ENCODE measurements at places on chromosomes 13 and 19.
A peak's percentile ranks its signal among the peaks of the same experiment; 100 is the strongest.

DNA sequence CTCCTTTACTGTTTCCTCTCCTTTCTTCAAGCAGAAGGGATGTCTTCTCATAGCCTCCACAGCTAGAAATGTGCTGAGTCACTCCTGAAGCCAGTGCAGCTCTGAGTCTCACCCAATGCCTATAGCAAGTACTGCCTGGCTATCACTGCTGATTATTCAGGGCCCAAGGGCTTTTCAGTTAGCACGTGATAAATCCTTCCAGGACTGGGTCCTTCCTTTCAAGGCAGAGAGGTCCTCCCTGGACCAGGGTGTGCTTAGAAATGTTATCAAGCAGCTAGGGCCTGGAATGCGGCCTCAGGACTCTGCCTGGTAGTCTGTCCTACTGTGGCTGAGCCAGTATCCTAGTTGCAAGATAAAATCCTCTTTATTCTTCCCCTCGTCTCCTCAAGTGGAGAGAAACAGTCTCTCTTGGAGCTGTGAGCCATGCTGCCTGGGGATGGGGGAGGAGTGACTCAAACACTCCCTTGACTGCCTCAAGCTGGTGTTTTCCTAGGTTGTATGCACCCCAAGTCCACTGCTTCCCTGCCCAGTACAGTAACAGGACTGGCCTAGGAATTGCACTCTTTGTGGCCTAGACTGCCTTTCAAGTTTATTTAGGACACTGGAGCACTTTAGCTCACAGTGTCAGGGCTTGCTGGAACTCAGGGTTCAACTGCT is 198.7 kb upstream of the SERP2 start:
- peak; percentile 12 for DNase-seq

GRCh38 chr13:100273552-100273951 is 184.7 kb downstream of the PCCA start:
- DNase-seq, result no peak

GRCh38 chr13:86992251-86992650 is 678.9 kb upstream of the SLITRK5 start:
- no peak for DNase-seq

DNA sequence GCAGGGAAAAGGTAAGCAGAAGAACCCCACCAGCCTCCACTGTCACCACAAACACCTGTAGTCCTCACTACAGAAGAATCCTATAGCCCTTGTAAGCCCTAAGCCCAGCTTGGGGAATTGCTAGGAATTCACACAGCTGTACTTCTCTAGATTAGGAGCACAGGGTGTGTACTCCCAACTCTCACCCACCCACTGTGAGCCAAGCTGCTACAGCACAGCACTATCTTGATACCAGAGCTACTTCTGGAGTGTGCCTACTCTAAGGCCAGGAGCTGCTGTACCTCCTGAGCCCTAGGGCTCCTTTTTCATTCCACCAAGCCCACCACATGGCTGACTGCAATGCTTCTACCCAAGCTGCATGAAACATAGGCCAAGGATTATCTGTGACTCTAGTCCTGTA is 122.3 kb upstream of the WASF3 start:
- DNase-seq, result no peak

- no peak for DNase-seq
Measured at GRCh38 chr13:44334751-44335150, 38.9 kb upstream of the SERP2 start.

GRCh38 chr19:54047616-54048015 is 16.1 kb downstream of the VSTM1 start:
- peak; percentile 2 for DNase-seq

DNA sequence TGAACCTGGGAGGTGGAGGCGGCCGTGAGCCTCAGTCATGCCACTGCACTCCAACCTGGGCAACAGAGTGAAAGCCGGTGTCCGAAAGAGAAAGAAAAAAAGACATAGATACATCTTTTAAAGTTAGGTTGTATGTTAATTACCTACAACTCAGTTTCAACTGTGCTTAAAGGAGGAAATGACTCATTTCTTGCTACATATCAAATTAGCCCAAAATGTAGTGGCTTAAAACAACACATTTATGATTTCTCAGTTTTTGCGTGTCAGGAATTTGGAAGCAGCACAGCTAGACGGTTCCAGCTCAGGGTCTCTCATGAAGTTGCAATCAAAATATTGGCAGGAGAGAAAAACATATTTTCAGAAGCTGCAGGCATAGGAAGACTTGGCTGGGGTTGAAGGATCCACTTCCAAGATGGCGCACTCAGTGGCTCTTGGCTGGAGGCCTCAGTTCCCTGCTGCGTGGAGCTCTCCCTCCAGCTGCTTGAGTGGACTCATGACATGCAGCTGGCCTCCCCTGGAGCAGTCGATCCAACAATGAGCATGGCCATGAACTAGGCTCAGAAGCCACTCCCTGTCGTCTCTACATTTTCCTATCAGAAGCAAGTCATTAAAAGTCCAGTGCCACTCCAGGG is 7.1 kb downstream of the LDLR start:
- peak; percentile 8 for DNase-seq

DNA sequence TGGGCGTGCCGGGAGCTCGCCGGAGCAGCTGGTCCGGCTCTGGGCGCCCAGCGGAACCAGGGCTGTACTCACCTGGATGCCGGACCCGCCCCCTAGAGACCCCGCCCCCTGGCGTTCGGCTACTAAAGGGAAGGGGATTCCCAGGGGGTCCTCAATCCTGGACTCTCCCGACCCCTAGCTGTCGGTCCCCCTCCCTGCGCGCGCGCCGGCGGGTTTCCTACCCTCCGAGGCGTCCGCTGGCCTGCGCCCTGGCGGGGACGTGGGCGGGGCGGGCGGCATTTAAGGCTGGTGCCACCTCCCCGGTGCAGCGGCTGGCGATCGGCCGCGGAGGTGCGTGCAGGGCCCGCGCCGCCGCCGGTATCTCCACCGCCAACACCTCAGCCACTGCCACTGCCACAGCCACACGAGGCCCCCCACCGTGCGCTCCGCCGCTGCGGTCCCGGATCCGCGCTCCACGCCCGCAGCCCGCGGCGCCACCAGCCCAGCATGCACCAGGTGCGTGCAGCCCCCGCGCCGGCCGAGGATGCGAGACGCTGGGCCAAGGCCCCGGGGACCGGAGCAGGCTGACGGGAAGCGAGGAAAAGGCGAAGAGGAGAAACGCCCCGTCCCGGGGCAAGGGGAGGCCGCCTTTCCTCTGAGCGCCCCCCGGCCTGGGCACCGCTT is at the start of gene ATP12A:
ATP12A (plus strand) TSS at position 151 of the 663 bp plus-strand sequence; CDS start at position 487, 336 bp downstream.
- no peak for DNase-seq

DNA sequence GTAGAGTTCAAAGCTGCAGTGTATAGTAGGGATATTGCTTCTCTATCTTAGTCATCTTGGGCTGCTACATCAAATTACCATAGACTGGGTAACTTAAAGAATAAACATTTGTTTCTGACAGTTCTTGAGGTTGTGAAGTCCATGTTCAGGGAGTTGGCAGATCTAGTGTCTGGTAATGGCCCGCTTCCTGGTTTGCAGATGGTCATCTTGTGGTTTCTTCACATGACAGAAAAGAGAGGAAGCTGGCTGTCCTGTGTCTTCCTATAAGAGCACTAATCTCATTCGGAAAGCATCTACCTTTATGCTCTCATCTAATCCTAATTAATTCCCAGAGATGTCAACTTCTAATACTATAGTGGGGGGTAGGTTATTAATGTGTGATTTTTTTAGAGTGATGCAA is 6.2 kb downstream of the ZNF763 start:
- DNase-seq, result no peak

DNA sequence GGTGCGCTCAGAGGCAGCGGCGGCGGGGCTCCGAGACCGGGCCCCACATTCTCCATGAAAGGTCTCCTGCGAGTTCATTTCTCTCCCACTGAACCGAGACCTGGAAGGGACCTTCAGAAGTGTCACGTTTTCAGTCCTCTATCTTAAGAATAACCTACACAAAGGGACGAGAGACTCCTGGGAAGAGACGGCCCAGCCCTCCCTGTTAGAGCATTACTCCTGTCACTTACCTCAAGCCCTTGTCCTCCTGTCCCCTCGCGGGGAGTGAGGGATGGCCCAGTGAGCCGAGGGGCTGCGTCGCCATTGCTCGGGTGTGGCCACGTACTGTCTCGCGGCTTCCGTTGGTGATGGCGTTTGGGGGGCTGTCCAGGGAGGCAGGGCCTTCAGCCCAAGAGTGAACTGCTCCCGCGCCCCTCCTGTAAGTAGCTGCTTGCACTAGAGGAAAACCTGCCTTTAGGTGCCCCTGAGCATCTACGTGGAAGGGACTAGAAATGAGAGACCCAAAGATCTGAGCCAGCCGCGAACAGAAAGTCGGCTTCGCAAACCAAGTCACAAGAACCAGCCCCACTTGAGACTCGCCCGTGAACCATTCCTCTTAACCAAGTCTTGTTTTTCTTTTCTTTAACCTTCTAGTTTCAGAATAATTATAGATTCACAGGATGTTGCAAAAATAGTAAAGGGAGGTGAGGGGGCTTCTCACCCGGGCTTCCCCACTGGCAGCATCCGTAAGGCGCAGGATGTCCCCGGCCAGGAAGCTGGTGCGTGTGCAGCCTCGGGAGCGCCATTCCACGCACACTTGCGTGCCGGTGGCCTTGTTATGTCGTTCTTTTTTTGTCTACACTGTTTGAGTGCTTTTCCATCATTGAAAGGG is 21.1 kb upstream of the NDUFS7 start:
- DNase-seq, result no peak

GRCh38 chr13:40362502-40362901 is 303.9 kb downstream of the FOXO1 start:
- no peak for DNase-seq

DNA sequence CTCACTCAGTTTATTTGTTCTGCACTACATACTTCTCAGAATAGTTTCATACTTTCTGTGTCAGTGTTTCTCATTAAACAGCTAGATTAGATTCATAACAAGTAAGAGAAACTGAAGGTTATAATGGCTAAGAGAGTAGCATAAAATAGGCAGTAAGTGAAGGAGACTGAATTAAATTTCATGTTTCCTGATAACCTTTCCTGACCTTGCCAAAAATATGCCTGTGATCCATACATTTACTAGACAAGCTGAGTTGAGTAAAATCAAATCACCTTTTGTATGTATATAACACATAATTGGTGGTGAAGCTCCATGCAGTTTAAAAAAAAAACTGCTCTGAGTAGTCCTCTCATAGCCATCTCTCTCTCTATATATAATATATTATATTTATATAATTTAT is 545.3 kb upstream of the PCDH20 start:
- no peak for DNase-seq

GRCh38 chr13:19959141-19959830 is 759 bp downstream of the ZMYM2 start:
- DNase-seq, result no peak

GRCh38 chr13:37453246-37453645 is 145.3 kb downstream of the POSTN start:
- DNase-seq, result no peak

DNA sequence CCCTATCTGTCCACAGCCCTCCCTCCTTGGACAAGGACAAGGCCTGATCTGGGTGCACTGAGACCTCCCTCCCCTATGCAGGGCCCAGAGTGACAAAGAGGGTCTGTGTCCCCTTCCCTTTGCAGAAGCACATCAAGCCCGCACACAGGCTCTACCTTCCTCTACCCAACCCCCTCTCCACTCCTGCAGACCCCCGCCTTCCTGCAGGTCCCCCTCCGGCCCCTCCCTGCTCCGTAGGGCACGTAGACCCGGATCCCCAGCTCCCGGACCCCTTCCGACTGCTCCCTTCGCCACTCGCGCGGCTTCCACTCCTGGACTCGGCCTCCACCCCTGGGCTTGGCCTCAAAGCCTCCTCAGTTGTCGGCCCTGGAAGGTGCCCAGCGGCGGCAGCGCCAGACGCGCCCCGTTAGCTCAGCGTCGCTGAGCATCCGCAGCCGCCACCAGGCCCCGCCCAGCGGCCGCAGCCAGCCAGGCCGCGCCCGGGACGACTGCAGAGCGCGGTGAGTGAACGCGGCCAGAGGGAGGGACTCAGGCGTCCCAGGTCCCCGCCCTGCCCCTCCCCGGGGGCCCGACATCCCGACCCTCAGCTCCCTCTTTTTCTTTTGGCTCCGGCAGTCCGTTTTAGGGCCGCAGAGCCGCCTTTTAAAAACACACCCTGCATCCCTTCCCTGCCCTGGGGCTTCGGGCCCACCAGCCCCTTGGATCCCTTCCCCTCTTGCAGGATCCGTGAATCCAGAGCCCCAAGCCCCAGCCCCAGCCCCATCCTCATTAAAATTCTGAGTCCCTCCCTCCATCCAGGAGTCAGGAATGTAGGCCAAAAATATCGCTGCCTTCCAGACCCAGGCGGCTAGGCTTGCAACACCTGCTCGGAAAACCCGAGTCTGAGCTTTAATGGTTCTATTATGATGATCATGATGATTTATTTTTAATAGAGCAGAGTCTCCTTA is 1.5 kb upstream of the MYADM start:
- no peak for DNase-seq

DNA sequence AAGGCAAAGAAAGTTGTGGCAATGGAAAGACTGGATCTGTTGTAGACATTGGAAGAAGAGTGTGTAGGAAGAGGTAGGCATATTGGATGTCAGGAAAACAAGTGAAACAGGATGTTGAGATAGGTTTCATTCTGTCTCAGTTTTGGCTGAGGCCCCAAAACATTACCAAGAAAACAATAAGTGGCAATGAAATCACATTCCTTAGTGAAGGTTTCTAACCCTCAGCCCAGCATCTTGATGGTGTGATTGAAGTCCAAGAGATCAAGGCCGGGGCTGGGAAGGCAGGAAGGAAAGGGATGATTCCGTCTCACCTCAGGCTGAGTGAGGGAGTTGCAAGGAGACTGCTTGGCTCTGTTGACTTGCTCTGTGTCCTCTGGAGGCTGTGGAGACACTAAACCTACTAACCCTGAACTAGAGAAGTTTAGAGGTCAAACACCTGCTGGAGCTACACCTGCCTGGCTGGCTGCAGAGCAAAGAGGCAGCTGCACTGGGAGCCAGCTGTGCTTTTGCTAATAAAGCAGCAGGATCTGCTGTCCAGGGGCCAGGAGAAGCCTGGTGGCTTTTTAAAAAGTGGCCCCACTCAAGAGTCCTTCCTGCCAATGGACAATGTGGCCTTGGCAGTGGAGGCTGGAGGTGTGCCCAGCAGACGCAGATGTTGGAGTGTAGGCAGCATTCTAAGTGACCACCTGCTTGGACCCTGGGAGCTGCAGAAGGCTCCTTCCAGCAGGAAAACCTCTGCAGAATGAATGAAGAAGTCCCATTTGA is 53.6 kb downstream of the DGKH start:
- DNase-seq, result no peak

All from GF-D8 (cell line).